DND-41 (cell line): ENCODE measurements at places on chromosomes 1 and 21.

GRCh38 chr1:30185809-30186208 lies 537.6 kb downstream of the MATN1 start:
- no peak for DNase-seq

- DNase-seq, result no peak
Observed at GRCh38 chr1:37995751-37996345, 6.0 kb upstream of the SF3A3 start.

- DNase-seq, result no peak
Observed at GRCh38 chr1:162884831-162885230, 23.9 kb upstream of the CCDC190 start.

DNA sequence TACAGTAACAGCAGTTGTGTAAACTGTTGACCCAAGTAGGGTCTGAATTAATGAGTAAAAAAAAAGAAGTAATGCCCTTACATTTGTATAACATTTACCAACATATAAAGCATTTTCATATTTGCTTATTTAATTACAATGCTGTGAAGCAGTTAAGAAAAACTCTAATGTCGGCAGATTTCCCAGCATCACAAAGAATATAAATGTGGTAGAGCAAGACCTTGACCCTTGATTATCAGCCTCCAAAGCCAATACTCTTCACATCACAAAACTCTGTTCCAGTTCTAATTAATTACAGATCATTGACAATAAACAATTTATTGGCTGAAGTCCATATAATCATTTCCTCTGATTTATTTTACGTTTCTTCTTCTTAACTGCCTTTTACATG lies 130.2 kb downstream of the DUSP10 start:
- DNase-seq, result no peak

DNA sequence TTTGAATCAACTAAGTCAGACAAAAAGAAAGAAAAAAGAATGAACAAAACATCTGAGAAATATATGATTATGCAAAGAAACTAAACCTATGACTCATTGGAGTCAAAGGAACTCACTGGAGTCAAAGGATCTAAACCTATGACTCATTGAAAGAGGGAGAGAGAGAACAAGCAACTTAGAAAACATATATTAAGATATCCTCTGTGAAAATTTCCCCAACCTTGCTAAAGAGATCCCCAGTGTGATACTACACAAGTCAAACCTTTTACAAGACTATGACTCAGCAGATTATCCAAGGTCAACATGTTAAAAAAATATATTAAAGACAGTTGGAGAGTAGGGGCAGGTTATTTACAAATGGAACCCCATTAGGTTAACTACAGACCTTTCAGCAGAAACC lies 1538.3 kb downstream of the NCAM2 start:
- no peak for DNase-seq

- no peak for DNase-seq
Observed at GRCh38 chr1:156342166-156342955, 4.0 kb downstream of the TSACC start.

DNA sequence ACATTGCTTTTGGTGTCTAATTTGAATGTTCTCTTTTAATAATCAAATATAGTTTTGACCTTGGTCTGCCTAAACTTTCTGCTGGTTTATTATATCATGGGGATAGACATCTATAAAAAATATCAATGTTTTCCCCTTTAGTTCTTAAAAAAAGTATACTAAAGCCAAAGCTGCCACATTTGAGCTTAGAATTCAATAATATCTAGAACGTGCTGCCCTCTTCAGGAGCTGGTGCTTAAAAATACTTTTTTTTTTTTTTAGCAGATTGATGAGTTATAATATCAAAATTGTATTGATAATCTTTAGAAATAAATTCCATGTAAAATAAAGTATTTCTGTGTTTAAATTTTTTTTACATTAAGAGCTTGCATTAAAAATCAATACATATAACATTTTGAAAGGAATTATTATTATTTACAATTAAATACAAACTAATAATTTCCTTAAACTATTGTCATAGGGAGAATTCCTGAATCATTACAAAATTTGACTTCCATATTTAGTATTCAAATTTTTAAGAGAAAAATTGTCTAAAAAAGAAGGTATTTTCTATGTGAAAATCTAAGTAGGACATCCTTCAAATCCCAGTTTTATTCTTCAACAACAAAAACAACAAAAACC lies 40.1 kb upstream of the ADGRL2 start:
- DNase-seq, result no peak

- no peak for DNase-seq
Observed at GRCh38 chr1:112688781-112689193, 14.3 kb downstream of the MOV10 start.

- DNase-seq, result no peak
Observed at GRCh38 chr21:42956824-42957630, 17.3 kb upstream of the PKNOX1 start.

GRCh38 chr1:51592711-51593110 lies 24.2 kb upstream of the OSBPL9 start:
- DNase-seq, result no peak

DNA sequence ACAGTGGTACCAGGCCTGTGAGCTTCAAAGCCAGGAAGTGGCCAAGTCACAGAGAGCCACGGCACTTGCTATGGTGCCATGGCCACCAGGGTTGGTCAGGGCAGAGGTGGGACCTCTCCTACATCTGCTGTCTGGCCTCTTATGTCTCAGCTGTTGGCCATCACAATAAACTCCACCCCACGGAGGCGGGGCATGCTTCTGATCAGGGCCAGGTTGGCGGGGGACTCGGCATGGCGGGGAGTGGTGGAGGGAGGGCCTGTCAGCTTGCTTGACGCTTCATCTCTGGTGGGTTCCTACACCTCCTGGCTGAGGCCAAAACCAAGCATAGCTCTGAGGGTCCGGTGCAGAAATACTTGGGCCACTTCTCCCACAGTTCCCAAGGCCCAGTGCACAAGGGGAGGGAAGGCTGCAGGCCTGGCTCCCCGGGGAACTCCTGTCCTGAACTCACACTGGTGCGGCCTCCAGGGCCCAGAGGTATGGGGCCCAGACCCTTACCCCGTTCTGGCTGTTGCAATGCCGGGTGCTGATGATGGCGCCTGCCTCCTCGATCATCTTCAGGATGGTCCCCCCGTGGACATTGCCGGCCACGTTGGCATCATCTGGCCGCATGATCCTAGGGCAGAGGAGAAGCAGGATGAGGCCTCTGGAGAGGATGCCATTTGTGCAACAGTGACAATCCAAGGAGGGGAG lies 44.2 kb downstream of the ACOT7 start:
- DNase-seq, result no peak

GRCh38 chr1:72186733-72187307 lies 95.5 kb downstream of the NEGR1 start:
- DNase-seq, result no peak

GRCh38 chr1:94737124-94737998 lies 82.8 kb upstream of the SLC44A3 start:
- no peak for DNase-seq

DNA sequence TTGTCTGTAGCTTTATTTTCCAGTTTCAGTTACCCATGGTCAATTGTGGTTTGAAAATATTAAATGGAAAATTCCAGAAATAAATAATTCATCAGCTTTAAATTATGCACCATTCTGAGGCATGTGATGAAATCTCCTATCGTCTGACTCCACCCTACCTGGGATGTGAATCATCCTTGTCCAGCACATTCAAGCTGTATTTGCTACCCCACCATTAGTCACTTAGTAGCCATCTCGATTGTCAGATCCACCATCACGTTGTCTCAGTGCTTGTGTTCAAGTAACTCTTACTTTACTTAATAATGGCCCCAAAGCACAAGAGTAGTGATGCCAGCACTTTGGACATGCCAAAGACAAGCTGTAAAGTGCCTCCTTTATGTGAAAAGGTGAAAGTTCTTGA lies 4.0 kb downstream of the STPG1 start:
- DNase-seq, result no peak

- no peak for DNase-seq
Observed at GRCh38 chr1:1281533-1282321, 1.5 kb downstream of the SCNN1D start.

DNA sequence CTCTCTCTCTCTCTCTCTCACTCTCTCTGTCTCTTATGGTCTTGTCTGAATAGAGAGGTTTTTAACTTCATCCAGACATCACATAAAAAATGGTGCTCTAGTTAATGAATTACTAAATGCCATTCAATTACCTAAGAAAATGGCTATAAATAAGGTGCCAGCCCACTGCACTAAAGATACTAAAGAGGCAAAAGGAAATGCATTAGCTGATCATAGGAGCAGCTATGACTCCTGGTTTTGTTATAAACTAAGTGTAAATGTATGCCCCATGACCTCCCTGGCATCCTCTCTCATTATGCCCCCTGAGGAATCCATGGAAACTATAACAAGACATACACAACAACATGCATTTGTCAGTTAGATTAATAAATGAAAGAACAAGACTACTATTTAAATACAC lies 57.5 kb upstream of the PDC start:
- DNase-seq, result no peak

- no peak for DNase-seq
Observed at GRCh38 chr1:207853372-207853757, 57.6 kb downstream of the CD34 start.

- DNase-seq, result no peak
Observed at GRCh38 chr1:161359291-161359690, 8.4 kb downstream of the CFAP126 start.

DNA sequence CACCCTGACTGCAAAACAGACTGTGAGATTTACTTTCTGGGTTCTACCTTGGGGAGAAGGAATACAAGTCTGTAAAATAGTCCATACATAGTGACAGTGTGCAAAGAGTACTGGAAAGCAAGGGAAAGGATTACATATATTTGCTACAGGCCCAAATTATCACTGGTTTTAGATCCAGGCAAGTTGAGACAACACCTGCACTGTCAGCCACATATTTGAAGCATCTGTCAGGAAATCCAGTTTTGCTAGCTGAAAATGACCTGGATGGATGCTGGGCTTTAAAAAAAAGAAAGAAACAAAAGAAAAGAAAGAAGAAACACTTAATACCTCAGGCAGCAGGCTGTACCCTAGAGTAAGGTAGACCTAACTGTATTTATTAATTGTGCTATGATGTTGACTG lies 23.9 kb upstream of the SPRR2G start:
- DNase-seq, result no peak

GRCh38 chr1:26169669-26170471 lies at the start of gene ZNF593:
Gene ZNF593, plus strand, starts transcription at chr1:26169908. Its CDS starts 76 bp downstream, at chr1:26169984.
- DNase-seq, result peak; percentile 87
